Activated B cell treated with CpG ODN at 0.5 μM for 24 hours (primary cell): ENCODE measurements at places on chromosomes 12 and 14. TPM values are rescaled to one million over a fixed set of nuclear protein-coding genes. Genes with fewer than 3 reads are reported as not detected.

- no peak for DNase-seq
Observed at GRCh38 chr12:22043943-22044342, 2.1 kb upstream of the CMAS start.

Gene NTF3
- total RNA-seq: not detected in 2 replicates

Gene LAG3
- total RNA-seq: 0.12 TPM in 1 of 2 replicates, not detected in the other

DNA sequence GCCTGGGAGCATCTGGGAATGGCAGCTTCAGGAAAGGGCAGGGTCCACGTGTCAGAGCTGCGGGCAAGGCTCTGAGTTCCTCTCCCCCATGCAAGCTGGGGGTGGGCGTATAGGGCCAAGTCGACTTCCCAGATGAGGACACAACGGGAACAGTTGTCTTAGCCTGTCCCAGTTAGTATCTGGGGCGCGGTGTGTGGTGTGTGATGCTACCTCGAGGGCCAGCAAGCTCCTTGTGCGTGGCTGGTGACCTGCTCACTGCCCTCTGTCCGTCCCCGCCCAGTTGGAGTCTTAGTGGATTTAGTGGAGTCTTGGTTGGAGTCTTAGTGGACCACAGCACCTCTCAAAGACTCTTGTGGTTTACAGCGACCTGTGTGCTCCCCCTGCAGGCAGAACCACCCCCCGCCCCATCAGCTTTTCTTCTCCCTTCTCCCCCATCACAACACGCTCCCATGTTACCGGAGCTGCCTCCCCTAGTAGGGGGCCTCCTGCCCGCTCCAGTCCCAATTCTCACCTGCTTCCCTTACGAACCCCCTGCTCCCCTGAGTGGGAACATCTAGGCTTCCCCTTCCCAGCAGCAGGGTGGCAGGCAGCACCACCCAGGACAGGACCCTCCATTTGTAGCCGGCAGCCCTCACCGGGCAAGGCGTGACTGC is 8.7 kb downstream of the ASPG start:
- no peak for DNase-seq

DNA sequence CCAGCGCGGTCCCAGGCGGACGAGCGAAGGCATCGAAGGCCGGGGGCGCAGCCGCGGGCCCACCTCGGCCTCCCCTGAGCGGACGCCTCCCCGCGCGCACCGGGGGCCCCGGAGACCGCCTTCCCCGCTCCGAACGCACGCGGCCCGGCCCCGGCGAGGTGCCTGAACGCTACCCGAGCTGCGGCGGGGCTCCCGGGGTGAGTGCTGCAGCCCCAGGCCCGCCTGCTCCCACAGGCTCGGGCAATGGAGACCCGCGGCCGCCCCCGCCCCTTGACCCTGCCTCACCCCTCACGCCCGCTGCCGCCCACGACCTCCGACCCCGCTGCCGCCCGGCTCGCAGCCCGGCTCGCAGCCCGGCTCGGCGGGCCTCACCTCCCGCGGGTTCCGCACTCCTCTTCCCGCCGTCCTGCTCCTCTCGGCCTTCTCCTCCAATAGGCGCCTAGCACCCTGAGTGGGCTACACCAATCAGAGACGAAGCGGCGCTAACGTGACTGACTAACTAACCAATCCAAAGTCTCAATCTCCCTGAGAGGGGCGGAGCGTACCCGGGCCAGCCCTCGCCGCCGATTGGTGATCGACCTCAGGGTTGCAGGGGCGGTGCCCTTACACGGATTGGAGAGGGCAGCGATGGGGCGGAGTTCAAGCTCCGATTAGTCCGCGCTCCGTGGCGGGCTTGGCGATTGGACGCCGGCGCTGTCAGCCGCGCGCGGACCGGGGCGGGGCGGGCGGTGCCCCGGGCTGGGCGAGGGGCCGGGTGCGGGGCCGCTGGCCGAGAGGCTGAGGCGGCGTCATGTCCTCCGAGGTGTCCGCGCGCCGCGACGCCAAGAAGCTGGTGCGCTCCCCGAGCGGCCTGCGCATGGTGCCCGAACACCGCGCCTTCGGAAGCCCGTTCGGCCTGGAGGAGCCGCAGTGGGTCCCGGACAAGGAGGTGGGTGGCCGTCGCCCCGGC is at the start of the genes XRCC3 and ZFYVE21:
TSS of gene XRCC3 (minus strand) at position 400 of the 949 bp plus-strand sequence. CDS start 4,364 bp downstream, outside the sequence.
TSS of gene ZFYVE21 (plus strand) at position 759 of the 949 bp plus-strand sequence. CDS start at position 791, 32 bp downstream.
- peak; percentile 97 for DNase-seq
